ENCODE measurements at places on chromosomes 12 and 14.

DNA sequence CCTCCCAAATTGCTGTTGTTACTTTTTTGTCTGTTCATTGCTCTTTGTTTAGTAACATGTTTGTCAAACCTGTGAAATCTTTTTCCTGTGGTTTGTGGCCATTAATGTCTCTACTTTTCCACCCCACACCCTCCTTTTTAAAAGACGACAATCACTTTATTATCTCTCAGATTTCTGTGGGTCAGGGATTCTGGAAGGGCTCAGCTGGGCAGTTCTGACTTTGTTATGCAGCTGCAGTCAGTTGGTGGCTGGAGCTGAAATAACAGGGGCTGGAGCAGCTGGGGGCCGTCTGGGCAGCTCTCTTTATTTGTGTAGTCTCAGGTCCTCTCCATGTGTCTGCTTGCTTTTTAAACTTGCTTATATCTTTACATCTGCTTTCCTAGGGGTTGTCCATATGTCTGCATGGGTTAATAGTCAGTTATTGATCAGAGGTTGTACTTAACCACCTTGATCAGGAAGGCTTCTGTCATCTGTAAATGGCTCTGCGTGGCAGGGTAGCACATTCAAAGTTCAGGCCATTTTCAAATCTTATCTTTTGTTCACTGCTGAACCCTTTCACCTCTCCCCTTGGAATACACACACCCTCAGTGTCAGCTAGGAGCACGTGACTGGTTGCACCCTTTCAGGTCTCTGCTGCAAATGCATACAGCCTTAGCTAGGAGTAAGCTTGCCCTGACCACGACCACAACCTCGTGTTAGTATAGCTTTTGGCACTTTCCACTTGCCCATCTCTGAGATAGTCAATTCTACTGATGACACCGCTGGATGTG, 27.9 kb downstream of the BORCS5 start:
- no peak for DNase-seq

- no peak for DNase-seq
Measured at GRCh38 chr14:99531251-99532096, 50.3 kb downstream of the CCNK start.

DNA sequence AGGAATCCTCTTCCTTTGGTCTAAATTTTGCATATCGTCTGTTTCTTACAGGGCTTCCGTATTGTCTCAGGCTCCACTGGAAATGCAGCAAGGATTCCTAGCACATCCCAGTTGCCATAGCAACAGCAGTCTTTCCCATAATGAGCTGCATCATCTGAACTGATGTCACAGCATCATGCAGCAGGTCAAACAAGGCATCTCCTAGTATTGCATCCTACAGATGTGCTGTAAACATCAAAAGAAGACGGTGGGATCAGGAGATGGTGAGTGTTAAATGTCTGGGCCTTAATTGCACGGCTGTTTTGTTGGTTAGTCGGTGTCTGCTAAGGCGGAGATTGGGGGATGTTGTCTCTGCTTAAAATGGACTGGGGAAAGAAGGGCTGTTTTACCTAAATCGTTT, at the start of gene AKAP6:
Gene AKAP6, plus strand, starts transcription at position 153 of the 400 bp plus-strand sequence. CDS start 104,196 bp downstream, outside the sequence.
- peak; percentile 71 for DNase-seq

GRCh38 chr12:34604227-34604626, 581.9 kb downstream of the ALG10 start:
- no peak for DNase-seq

DNA sequence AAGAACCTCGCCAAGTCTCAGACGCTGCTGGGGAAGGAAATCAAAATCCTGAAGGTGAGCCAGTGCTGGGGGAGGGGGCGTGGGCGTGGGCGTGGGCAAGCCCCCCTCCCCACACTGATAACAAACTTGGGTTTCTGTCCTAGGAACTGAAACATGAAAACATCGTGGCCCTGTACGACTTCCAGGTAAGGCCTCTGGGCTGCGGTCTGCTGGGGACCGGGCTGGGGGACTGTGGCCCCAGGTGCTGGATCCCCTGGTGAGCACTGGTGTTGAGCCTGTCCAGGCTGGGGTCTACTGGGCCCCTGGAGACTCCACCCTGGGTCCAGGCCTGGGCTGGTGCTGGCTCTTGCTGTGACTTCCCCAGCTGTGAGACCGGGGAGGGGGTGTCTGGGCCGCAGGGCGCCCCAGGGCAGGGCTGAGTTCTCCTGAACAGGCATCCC, 1.2 kb downstream of the ULK1 start:
- no peak for DNase-seq

- no peak for DNase-seq
Measured at GRCh38 chr14:74985806-74986205, 16.9 kb upstream of the EIF2B2 start.

DNA sequence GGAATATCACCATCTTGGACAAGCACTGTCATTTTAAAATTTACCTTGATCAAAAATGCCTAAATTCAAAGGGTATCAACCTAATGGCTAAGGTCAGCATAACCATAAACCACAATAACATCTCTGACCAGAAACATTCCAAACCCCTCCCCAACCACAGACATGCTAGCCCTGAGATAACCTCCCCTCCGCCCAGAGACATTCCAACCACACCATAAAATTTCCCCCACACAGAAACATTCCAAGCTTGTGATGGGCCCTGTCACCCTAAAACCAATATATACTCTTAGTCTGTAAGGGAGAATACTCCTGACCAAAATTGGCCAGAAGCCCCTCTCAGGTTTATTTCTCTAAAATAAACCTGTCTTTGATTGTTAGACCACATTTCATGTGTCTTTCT, 17.7 kb downstream of the EPYC start:
- DNase-seq: no peak

DNA sequence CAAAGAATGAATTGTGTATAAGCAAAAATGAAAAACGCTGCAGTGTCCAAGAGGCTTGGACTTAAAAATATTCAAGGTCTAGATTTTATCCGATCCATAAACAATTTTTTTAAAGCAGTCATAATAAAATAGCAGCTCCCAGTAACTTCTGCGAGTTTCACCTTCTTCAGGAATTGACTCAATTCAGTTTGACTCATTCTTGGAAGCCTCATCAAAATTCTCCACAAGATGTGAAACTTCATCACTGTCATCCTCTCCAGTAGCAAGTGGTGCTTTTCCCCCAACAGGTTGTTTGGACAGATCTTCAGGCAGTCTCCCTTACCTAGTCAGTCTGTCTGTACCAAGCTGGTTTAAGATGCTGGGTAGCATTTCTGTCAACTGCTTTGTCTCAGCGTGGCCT, 93.5 kb upstream of the FOXG1 start:
- DNase-seq: no peak

DNA sequence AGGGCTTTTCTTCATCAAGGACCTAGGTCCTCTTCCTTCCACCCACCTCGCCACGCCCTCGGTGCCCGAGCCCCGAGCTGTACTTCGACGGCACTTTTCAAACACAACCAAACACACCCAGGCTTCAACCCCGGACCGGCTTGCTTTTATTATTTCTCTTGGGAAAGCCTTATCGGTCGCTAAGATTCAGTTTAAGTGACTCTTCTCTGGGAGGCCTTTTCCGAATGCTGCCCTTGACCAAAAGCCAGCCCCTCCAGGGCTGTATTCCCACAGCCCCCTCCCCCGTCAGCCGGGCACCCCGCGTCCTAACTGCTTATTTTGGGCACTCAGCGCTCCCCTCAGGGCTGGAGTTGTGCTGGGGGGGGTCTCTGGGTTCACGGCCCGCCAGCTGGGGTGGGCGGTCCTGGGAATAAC, 644 bp upstream of the PPP4R4 start:
- DNase-seq: no peak

GRCh38 chr12:113134521-113134951, 1.0 kb downstream of the RASAL1 start:
- DNase-seq: no peak

- DNase-seq: no peak
Measured at GRCh38 chr12:89187507-89187906, 164.8 kb downstream of the DUSP6 start.

DNA sequence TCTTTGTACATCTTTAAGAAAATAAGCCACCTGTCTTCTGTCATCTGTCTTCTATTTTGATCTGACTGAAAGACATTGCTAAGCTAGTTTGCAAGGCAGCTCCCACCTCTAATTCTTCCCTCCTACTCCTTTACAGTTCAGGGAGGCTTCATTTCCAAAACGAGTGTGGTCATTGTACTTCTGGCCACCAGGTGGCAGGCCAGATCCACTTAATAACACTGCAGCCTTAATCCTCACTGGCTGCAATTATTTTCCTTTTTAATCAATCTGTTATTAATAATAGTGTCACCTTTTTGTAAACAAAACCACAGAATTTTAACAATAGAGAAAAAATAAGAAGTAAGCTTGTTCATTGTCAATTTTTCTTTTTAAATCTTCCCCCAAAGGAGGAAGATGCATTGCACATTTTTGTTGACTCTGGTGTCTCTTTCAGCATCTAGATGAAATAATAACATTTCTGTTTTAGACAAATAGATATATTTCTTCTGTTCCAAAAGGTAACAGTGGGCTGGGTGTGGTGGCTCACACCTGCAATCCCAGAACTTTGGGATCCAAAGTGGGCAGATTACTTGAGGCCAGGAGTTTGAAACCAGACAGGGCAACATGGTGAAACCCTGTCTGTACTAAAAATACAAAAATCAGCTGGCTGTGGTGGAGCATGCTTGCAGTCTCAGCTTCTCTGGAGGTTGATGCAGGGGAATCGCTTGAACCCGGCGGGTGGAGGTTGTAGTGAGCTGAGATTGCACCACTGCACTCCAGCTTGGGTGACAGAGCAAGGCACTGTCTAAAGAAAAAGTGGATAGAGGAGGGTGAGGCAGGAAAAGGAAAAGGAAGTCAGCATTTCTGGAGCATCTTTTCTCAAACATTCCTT, 23.3 kb downstream of the GABARAPL1 start:
- DNase-seq: no peak

GRCh38 chr12:118102070-118102469, 1.7 kb downstream of the VSIG10 start:
- DNase-seq: no peak

GRCh38 chr12:9900930-9901329, 19.6 kb downstream of the KLRF2 start:
- DNase-seq: no peak

- DNase-seq: no peak
Measured at GRCh38 chr14:95699412-95699811, 13.2 kb downstream of the TCL1B start.

DNA sequence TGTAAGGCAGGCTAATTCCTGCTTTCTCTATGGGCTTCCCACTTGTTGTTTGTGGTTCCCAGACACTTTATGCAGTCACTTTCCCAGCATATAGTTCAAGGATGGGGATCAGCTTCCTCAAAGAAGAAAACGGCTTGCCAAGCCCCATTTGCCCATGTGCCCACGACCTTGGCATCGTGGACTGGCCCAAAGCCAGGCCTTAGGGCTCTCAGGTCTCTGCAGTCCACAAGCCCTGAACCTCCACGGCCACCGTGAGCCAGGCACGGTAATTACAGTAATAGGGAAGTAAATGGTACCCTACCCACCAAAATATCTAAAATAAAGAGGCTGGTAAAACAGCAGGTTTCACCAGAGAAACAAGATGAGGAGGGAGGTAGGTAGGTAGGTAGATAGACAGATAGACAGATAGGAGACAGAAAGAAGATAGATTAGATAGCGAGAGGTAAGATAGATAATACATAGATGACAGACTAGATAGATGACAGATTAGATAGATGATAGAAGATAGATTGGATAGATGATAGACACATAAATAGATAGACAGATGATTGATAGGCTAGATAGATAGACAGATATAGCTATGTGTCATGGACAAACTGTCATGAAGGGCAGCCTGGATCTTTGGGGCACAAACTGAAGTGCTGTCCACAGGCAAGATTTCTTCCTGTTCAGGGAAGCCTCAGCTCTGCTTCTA, 163.1 kb downstream of the SLC15A4 start:
- no peak for DNase-seq

GRCh38 chr14:23183479-23183878, at the start of gene SLC7A8:
TSS of gene SLC7A8 (minus strand) at chr14:23183660. CDS start at chr14:23182914, 746 bp downstream.
- DNase-seq: peak; percentile 60

DNA sequence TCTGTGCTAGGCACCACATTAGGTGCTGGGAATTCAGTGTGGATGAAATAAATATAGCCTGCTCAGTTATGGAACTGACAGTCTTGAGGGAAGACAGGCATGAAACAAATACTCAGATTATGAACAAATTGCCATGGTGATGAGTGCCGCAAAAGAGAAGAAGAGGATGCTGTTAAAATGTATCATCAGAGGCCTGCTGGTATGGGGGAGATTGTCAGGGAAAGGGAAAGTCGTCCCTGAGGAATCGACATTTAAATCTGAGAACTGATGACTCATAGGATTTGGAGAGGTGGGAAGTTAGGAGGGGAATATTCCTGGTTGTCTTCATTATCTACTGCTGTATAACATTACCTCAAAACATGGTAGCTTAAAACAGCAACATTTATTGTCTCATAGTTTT, 42.0 kb downstream of the PPP1R36 start:
- no peak for DNase-seq

DNA sequence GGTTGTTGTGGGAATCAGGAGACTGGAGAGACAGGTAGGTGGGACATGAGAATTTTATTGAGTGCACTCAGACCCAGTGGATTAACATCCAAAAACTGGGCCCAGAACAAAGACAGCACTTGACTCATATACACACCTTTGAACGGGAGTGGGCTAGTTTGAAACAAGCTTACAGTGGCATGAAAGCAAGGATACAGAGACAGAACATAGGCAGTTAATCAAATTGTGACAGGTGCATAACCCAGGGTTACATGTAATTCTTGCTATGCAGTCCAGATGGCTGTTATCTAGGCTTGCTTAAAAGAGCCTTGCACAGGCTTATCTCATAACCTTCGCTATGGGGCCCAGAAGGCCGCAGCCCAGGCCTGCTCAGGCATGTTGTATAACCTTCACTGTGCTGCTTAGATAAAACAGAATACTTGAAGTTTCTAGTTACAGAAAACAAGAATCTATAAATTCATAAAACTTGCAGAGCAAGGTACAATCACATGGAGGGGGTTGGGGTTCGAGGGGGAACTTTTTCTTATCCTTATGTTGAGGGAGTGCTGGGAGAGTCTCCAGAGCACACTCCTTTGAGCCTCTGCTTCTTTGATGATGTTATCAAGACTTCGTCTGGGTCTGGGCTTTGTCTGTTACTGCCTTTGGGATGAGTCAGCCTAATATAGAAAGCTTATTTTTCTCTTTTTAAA, 81.7 kb downstream of the TNFAIP2 start:
- DNase-seq: no peak

DNA sequence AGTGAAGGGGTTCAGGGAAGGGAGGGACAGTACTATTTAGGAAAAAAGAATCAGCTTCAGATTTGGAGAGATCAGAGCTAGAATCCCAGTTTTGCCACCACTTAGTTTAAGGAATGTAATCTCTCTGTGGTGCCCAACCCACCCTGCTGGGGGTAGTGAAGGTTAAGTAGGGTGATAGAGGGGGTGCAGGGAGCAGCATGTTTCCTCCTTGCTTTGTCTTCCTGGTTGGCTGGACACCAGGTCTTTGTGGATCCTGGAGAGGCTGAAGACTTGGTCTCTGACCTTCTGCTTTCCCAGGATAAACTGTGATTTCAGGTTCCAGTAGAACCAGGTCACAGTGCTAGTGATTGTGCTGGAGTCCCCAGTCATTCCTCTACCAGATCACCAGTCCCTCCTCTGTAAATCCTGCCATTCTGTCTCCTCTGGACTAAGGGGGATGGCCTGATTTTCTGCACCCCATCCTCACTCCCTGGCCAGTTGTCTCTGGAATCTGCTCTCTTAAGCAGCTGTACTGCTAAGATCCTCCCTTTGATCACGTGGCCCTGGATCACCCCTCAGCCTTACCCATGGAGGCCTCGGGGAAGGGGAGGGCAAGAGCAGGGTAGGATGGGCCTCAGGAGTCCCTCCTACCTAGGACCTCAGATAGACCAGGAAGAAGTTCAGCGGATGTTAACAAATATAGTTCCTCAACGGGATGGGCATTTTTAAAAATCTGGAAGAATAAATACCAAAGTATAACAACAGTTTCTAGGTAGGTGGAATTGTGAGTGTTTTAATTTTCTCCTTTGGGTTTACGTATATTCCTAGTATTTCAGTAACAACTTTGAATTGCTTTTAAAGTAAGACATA, 3.1 kb downstream of the MAP3K12 start:
- DNase-seq: no peak
